Activated T-cell treated with anti-CD3 and anti-CD28 coated beads, Interleukin-2, amount 50 U/mL, for 1 hour (primary cell): ENCODE measurements at places on chromosomes 7 and 10.

DNA sequence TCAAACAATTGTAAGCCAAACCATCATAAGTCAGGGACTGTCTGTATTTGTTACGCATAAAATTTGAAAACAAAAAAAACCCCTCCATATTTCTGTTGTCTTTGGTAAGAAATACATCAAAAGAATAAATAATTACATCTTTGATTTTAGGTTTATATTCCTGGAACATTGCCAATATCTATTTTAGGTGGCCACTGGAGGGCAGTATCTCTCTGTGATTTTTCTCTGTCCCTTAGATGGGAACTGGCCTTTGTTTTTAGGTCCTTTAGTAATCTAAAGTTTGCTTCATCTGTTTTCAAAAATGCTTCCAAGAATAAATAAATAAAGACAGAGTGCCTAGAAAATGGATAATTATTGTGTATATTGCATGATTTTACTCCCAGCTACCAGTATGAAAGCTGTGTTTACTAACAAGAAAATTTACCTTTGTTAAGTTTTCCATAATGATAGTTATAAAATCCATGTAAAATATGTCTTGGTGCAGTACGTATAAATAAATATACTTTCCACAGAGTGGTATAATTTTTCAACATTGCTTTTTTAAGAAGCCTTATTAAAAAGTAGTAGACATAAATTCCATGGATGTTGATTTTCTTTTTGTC is 64.2 kb downstream of the PHYHIPL start:
- DNase-seq, result no peak

DNA sequence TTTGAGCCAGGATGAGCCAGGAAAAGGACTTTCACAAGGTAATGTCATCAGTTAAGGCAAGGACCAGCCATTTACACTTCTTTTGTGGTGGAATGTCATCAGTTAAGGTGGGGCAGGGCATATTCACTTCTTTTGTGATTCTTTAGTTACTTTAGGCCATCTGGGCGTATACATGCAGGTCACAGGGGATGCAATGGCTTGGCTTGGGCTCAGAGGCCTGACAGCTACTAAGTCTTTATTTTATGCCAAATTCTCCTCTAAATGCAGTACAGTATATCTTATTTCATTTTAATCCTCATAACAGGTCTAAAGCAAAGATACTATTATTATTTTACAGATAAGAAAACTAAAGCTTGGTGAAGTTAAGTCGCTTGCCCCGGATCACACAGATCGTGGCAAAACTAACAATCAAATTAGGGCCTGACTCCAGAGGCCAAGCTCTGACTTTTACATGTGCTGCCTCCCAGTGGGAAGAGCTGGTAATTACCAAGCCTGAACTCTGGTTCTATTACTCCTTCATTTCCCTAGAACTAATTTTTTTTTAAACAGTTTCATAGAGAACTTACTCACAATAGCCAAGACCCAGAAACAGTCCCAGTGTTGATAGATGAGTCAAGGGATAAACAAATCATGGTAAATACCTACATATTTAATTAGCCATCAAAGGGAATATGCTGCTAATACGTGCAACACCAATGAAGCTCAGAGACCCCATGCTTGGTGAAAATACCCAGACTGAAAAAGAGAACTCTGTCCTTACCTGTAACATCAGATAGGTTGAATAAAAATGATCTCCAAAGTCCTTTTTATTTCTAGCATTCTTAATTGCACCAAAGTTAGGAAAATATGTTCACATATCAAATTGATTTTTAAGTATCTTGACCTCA is 35.4 kb downstream of the C7orf25 start:
- DNase-seq, result peak; percentile 35

DNA sequence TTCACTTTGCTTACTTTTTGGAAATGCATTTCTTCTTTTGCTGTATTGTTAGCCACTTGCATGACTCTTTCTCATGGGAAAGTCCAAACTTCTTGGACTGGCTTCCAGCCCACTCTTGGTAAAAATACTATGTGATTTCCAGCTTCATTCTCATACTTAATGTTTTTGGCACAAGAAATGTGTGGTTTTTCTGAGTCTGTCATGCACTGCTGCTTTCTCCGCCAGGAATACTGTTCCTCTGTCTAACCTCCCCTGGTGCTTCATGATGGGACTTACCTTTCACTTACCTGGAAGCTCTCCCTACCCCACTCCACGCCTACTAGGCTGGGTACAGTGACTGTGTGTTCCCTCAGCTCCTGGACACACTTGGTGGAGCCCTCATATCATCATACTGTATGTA is 18.7 kb downstream of the MGAM2 start:
- no peak for DNase-seq

DNA sequence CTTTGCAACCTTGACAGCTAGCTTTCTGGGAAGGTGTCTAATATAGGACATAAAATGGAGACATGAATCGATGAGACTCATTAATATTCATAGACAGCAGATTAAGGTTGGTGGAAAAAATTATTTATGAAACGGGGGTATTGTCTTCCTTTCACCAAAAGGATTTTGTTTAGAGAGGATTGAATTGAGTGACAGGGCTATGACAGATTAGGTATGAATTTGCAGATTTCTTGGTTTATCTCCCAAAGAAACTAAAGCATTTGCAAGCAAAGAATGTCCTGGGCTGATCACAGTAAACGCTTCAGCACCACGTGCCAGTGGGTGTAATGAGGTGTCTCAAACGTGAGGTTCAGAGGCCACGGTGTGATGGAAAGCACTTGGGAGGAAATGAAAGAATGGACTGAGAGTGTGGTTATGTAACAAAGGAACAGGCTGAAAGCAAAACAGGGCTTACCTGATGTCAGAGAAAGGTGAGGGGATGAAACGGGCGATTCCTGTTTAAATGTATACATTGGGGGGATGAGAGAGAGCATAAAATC is 329.2 kb upstream of the NPVF start:
- DNase-seq, result no peak

- no peak for DNase-seq
Measured at GRCh38 chr10:84302223-84302622, 26.2 kb upstream of the CCSER2 start.

DNA sequence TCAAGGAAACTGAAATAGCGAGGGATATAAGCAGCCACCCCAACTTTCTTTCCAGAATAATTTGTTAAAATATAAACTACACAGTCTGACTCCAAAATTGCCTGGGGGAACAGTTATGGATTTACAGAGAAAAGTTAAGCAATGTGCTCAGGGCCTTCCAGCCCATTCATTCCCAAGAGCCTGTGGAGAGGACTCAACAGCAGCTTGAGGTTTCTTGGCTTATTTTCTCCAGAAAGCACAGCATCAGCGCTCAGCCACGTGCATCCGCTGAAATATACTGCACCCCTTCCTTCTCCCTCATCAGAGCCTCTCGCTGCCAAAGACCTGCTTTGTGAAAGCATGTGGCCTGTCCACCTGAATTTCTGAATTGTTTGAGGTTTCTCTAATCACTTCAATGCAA is 375.2 kb upstream of the VWC2 start:
- no peak for DNase-seq

DNA sequence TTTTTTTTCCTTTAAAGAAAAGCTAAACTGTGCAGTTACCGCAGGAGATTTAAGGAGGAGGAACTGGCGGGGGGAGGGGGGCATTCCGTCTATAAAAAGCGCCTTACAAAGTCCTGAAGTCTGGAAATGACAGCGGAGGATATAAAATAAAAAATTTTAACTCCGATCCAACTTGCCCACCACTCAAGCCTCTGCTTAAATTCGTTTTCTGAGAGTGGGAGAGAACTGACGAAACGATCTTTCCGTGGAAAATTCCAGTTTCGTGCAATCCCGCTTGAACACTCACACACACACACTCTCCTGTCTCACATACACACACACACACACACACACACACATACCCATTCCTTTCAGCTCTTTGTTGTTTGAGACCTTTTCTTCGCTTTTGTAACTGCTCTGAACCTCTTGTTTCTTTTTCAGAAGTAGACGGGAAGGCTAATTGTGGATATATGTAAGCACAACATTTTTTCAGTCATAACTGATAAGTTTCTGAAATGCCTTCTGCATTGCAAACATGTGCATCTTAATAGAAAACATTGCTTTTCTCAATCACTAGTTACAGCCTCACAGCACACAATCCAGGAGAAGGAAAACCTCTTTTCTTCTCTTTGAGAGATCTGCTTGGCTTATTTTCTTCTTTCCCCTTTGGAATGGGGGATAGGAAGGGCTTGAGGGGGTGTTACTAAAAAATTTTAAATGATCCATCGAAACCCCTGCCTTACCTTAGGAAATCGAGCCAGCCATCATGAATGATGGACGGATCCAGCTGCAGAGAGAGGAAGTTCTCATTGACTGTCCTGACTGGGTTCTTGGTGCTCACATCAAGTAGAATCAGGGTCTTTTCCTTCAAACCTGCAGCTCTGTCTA is 628 bp downstream of the HPSE2 start:
- DNase-seq, result no peak

DNA sequence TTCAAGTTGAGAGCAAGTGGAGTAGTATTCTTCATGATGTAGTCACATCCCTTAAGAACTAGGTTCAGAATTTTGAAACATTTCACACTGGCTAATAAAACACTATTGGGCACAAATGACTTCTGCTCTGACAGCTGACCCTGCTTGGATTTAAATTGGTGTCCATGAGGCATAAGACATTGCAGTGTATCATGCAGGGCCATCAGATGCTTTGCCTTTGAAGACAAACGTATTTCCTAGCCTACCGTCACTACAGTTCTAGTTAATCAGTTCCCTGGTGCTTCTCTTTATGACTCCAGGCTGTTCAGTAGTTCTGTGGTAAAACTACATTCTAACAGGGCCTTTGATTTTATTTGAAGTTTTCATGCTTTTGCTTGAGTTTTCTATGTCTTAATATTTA is 168.5 kb upstream of the ZNF804B start:
- DNase-seq, result no peak

- DNase-seq, result no peak
Measured at GRCh38 chr10:132264966-132265889, 42.5 kb downstream of the STK32C start.

- DNase-seq, result peak; percentile 80
Measured at GRCh38 chr10:91163869-91164474, 56.5 kb upstream of the PCGF5 start.

- peak; percentile 75 for DNase-seq
Measured at GRCh38 chr10:70477661-70478162, 855 bp upstream of the PALD1 start.

DNA sequence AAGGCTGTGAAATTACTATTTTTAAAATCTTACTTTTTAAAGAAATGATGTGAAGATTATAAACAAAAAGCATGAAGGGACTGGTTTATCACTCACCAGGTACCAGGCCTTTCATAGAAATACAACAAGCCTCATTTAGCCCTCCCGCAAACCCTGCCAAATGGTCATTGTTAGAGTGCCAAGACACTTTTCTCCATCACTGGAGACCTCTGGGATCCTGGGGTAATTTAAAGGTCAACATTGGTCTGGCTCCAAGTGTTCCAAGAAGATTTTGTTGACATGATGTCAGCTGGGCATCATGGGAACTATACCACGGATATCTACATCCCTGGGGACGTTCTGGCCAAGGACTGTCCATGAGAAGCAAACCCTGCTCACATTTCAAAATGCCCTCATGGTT is 138.0 kb upstream of the FRMD4A start:
- DNase-seq, result no peak

- no peak for DNase-seq
Measured at GRCh38 chr10:31004611-31005193, 27.0 kb downstream of the ZNF438 start.

- DNase-seq, result no peak
Measured at GRCh38 chr7:134669388-134669787, 22.7 kb downstream of the BPGM start.

DNA sequence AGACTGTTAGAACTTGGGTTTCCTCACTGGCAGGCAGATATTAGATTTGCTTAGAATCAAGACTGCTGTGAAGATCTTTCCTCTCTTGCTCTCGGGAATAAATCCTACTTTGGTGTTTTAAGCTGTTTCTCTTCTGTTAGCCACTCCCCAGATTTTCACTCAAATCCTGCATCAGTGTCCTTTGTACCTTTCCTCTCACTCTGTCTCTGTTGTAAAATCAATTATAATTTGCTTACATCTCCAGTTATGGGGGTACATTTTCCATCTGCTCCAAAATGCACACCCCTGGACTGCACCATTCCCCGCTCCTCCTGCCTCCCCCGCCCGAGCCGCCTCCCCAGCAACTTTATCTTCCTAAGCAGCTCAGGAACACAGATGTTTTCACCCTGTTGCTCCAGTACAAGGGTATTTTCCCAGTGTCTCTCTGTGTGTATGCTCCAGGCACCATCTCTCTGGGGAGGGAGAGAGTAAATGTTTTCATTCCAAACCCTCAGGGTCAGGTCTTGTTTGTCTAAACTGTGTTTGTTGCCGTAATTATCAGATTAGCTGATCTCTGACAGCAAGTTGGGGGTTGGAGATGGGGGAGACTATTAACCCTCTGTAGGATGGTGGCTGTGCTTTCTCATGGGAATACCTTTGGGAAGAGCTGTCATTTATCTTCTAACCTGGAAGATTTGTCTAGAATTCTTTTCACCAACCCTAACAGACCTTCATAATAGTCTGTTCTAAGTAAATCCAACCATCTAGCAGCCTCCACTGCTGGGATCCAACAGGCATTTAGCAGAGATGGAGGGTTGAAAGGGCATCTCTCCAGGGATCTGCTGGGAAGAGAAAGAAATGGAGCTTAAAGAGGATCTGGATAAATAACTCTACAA is 20.4 kb upstream of the GOT1 start:
- DNase-seq, result no peak

DNA sequence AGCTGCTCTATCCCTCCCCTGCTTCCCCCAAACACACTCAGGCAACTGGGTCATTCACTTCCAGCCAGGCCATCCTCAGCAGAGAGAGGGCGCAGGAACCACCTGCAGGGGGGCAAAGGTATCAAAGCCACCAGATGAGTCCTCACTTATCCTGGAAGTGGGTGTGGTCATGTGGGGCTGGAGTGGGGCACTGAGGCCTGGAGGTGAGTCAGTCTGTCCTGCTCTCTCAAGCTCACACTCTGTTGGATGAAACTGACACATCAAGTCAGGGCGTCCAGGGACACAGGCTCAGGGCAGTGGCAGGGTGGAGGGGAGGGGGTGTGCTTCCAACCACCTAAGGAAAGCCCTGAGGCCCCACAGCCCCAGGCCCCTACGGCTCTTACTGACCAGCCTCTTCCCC is 8.0 kb upstream of the ELFN1 start:
- DNase-seq, result no peak

- DNase-seq, result no peak
Measured at GRCh38 chr7:137996386-137996851, 5.5 kb downstream of the CREB3L2 start.

GRCh38 chr10:68496072-68496471 is 24.3 kb upstream of the DNA2 start:
- DNase-seq, result no peak

- DNase-seq, result no peak
Measured at GRCh38 chr7:42831006-42831717, 80.7 kb downstream of the C7orf25 start.

DNA sequence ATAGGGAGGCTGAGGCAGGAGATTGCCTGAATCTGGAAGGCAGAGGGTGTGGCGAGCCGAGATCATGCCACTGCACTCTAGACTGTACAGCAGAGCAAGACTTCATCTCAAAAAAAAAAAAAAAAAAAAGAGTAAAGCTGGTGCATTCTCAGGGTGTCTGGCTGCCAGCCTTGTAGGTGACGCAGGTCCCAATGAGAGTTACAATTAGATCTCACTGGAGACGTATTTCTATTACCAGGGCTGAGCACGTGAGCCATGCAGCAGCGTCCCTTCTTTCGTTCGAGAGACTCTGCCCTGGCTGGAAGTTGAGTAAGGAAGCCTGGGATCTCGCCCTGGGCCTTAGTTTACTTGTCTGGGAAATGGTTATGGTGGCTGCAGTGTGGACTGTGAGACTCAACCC is 22.4 kb upstream of the ZMIZ1 start:
- DNase-seq, result no peak

- peak; percentile 25 for DNase-seq
Measured at GRCh38 chr10:13528123-13528874, 515 bp downstream of the BEND7 start.

GRCh38 chr10:11329062-11329673 is 282.3 kb downstream of the USP6NL start:
- DNase-seq, result no peak
